ENCODE measurements at places on chromosomes 3 and 15.

- no peak for DNase-seq
Observed at GRCh38 chr3:50187750-50188149, 3.7 kb upstream of the GNAT1 start.

DNA sequence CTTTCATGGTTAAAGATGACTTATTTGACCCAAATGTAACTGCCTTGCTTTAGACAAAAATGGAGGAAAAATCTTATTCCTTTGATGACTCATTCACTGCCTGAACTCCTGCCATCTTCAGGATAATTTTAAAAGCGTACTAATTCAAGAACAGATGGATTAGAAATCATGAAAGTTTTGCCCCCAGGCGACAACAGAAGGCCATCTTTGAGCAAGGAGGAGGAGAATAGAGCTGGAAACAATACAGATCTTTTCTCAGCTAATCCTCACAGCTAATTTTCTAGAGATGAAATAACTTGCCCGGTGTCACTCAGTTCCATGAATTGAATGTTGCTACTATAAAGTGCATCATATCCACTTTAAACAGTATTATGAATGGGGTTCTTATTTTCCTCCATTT is 324.7 kb upstream of the RARB start:
- no peak for DNase-seq

DNA sequence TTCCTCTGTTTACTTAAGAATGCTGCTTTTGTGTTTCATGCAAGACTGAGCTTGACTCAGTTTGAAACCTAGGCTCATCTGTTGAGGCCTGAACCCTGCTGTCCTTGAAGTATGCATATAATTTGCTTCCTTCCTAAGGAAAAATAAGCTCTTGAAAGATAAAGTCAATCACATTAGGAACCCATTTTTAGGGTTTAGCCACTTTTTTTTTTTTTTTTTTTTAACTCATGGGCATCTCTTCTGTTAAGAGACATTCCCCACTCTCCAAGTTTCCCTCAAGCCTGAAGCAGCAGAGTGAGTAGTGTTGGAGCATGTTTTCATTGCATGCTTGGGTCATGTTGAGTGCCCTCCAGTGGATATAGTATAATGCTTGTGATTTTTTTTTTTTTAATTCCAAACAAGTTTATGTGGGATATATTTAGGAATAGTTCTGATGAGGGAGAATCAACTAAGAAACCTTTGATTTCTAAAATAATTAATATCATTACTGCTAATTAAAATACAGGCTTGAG is 3.6 kb downstream of the CTNNB1 start:
- DNase-seq, result peak; percentile 32

- no peak for DNase-seq
Observed at GRCh38 chr15:64997745-64998375, 8.1 kb upstream of the SPG21 start.

DNA sequence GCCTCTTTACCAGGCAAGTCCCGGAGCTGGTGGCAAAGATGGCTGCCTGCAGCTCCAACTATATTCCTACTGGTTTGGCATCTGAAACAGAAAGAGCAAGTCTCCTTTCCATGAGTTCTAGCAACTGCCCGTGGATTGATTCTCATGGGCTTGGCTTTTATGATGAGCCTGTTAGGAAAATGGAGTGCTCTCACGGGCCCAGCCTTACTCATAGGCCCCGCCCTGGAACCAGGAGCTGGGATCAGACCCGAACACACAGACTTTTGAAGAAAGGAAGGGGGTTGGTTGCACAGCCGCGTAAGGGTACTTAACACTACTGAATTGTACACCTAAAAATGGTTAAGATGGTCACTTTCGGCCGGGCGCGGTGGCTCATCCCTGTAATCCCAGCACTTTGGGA is 2.9 kb downstream of the NRROS start:
- no peak for DNase-seq

DNA sequence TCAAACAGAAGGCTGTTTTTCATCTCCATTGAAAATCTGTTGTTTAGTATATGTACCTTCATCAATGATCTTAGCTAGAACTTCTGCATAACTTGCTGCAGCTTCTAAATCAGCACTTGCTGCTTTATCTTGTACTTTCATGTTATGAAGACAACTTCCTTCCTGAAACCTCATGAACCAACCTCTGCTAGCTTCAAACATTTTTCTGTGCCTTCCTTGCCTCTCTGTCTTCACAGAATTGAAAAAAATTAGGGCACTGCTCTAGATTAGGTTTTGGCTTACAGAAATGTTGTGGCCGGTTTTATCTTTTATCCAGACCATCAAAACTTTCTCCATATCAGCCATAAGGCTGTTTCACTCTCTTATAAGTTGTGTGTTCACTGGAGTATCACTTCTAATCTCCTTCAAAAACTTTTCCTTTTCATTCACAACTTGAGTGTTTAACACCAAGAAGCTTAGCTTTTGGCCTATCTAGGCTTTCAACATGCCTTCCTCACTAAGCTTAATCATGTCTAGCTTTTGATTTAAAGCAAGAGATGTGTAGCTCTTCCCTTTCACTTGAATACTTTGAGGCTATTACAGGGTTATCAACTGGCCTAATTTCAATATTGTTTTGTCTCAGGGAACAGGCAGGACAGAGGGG is 78.6 kb downstream of the IGSF11 start:
- DNase-seq, result no peak

GRCh38 chr3:54214845-54215244 is 92.5 kb downstream of the CACNA2D3 start:
- DNase-seq, result no peak

DNA sequence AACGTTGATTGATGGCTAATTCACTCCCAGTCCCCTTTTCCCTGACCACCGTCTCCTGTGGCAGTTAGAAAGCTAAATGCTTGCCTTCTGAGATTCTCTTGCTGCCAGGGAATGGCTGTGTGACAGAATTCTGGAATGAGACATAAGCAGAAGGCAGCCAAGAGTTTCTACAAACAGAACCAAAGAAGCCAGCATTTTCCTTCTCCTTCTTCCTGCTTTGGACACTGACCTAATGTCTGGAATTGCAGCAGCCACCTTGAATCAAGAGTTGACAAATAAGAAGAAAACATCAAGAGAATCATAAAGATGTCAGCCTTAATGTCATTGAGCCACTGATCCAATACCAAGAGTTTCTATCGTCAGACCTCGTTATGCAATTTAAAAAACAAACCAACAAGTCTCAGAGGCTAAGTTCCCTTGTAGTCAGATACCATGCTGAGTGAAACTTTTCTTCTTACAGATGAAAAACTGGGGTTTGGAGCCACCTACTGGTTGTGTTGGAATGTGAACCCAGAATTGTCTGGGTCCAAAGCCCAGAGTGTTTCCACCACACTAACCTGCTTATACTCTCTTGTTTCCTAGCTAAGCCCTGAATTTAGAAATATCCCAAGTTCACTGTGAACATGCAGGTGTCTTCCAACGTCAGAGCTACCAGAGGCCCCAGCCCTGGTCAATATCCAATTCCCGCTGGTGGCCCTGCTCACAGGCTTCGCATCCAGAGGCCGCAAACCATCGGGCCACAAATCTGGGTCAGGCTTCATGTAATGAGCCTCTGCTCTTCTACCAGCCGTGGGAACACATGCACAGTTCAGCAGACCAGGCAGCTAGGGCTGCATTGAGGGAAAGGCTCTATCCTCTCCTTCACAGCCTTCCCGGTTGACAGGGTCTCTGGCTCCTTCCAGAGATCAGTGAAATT is 42.5 kb downstream of the MCF2L2 start:
- peak; percentile 57 for DNase-seq

- DNase-seq, result no peak
Observed at GRCh38 chr3:60094392-60094947, 1044.6 kb upstream of the CFAP20DC start.

DNA sequence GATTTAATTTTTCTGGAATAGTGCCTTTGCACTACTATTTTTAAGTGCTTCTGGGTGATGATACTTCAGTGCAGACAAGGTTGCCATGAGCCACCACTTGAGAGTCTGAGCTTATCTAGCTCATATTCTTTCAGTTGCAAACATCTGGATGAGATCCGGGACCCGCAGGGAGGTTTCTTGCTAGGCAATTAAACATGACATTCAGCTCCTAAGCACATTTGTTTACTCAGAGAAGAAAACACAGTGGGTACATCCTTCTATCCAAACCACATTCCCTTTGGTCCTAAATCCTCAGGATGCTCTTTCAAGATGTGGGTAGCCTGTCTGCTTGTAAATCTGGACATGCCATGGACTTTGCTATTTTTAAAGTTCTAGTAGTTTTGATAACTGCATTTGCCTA is 12.0 kb downstream of the PLSCR1 start:
- DNase-seq, result no peak

GRCh38 chr3:102360183-102360860 is 74.5 kb upstream of the ZPLD1 start:
- DNase-seq, result no peak

GRCh38 chr3:12229896-12230295 is 59.0 kb upstream of the PPARG start:
- no peak for DNase-seq

- DNase-seq, result no peak
Observed at GRCh38 chr3:70383360-70383831, 71.0 kb upstream of the MDFIC2 start.

GRCh38 chr3:16536344-16536663 is 22.8 kb upstream of the RFTN1 start:
- no peak for DNase-seq

Data from urothelium cell line (cell line).